ENCODE measurements at places on chromosomes 1 and 21.

- no peak for DNase-seq
Measured at GRCh38 chr1:103900005-103900404, 150.3 kb downstream of the AMY1C start.

DNA sequence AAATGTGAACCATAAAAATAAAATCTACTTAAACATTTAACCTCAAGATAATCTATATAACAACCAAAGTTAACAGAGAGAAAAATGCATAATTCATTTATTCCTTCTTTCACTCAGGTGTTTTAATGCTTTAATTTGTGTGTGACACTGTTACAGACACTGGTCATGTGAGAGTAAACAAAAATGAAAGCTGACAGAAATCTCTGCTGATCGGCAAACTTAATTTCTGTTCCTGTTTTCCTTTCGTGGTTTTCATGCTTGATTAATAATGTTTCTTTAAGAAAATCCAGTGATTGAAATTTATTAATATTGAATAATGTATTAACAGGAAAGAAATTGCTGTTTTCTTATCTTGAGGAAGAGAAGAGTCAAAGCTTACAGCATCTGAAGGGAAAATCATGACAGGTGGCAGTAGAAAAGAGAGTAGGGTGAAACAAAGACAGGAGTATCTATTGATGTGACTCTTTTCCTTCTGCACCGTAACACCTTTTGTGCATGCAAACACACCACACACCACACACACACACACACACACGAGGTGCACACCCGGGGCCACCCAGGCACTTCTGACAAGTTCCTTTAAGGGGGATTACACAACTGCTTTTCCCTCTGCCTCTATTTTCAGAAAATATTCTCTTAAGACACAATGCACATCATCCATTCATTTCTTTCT, 1.6 kb downstream of the OR2AK2 start:
- no peak for DNase-seq

GRCh38 chr1:88698140-88698539, 14.1 kb downstream of the PKN2 start:
- DNase-seq: no peak

- no peak for DNase-seq
Measured at GRCh38 chr1:22102746-22103145, 40.2 kb downstream of the WNT4 start.

- no peak for DNase-seq
Measured at GRCh38 chr1:154774175-154774855, 95.8 kb downstream of the KCNN3 start.
